ENCODE measurements at places on chromosomes 16 and 17.

DNA sequence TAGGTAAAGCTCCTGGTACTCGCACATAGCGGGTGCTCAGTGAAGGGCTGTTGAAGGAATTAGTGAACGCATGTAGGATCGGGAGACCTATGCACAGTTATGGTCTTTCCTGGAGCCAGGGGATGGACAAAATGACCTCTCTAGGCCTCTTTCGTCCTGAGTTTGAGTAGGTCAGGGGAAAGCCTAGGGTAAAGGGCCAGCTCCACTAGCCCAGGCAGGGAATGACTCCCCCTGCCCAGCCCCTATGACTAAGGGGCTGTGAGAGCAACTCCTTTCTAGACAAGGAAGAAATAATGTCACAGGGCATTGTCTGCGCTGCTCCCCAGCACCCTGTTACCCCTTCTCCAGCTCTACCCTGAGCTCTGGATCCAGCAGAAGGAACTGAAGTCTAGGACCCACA is 24.6 kb upstream of the FMNL1 start:
- DNase-seq, result no peak

DNA sequence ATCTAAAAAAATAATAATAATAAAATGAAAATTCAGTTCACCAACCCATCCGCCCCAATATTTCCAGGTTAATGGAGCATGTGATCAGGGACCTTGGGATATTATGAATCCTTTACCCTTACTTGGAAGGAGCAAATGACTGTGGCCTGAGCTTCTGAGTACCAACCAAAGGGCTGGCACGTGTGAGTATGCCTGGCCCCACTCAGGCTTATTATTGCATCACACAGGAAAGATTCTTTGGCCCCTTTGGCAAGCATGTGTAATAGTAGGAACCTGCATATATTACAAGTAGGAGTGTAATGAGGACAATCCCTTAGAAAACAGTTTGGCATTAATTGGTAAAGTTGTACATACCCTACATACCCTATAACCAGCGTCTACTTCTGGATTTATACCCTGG is 7.2 kb upstream of the C17orf78 start:
- DNase-seq, result no peak

GRCh38 chr16:87376660-87377059 is 6.9 kb downstream of the FBXO31 start:
- DNase-seq, result no peak

GRCh38 chr16:66610111-66610820 is 5.8 kb downstream of the CMTM3 start:
- DNase-seq, result no peak

GRCh38 chr17:323721-324571 is 28.7 kb downstream of the RPH3AL start:
- no peak for DNase-seq

All from stimulated activated CD8-positive, alpha-beta memory T cell treated with anti-CD3 and anti-CD28 coated beads, Interleukin-15, amount 100 ng/mL, for 4 hours (primary cell).